Metanephros (tissue), 2 donors: ENCODE measurements at places on chromosomes 1 and 21. TPM values are rescaled to one million over a fixed set of nuclear protein-coding genes. Genes with fewer than 3 reads are reported as not detected.

Gene IFI44
- total RNA-seq, result 13.0 TPM

Gene CCDC185
- not detected for total RNA-seq

Gene DDAH1
- total RNA-seq, result 80.4 TPM

Gene ACTRT2
- total RNA-seq, result not detected

Gene FAM151A
- 9.3 TPM for total RNA-seq

Gene FAM72A
- total RNA-seq, result 3.2 TPM

Gene AMY2B
- 30.7 TPM for total RNA-seq

Gene ANKRD65
- total RNA-seq, result 6.9 TPM

Gene ABCA4
- total RNA-seq, result 10.8 TPM

Gene GBP2
- 4.8 TPM for total RNA-seq

Gene RAB42
- total RNA-seq, result 3.0 TPM

Gene TAS1R2
- not detected for total RNA-seq

Gene TEDDM1
- not detected for total RNA-seq

Gene OR2L5
- total RNA-seq, result not detected

Gene OLFML3
- 102 TPM for total RNA-seq

Gene BGLAP
- total RNA-seq, result 2.1 TPM

Gene ASCL5
- not detected for total RNA-seq

Gene S100A7
- not detected for total RNA-seq

Gene WNT3A
- total RNA-seq, result 0.06 TPM

Gene SPATA45
- total RNA-seq, result 0.47 TPM

Gene FCGR3A
- 10.7 TPM for total RNA-seq

Gene PBX1
- total RNA-seq, result 160 TPM

Gene RBP7
- 27.9 TPM for total RNA-seq

Gene APOBEC4
- not detected for total RNA-seq

Gene MFSD2A
- 4.4 TPM for total RNA-seq

Gene CA6
- not detected for total RNA-seq

Gene LCE1B
- not detected for total RNA-seq

Gene KCNE1
- total RNA-seq, result 0.82 TPM

Gene PTGER3
- 146 TPM for total RNA-seq

Gene DDR2
- total RNA-seq, result 42.5 TPM

Gene HOOK1
- 26.1 TPM for total RNA-seq

Gene C4BPA
- 0.76 TPM for total RNA-seq

Gene GBP7
- total RNA-seq, result not detected

Gene CD46
- total RNA-seq, result 168 TPM

Gene RIMKLA
- total RNA-seq, result 0.35 TPM

Gene MYBPH
- 12.0 TPM for total RNA-seq

Gene MAB21L3
- 3.8 TPM for total RNA-seq

Gene PGBD5
- total RNA-seq, result 5.3 TPM

Gene SLFNL1
- total RNA-seq, result 1.2 TPM

Gene KIRREL1
- 120 TPM for total RNA-seq
